ENCODE measurements at places on chromosomes 7 and 10.
A peak's percentile ranks its signal among the peaks of the same experiment; 100 is the strongest.

- no peak for DNase-seq
Measured at GRCh38 chr10:117355072-117355471, 20.2 kb downstream of the PDZD8 start.

DNA sequence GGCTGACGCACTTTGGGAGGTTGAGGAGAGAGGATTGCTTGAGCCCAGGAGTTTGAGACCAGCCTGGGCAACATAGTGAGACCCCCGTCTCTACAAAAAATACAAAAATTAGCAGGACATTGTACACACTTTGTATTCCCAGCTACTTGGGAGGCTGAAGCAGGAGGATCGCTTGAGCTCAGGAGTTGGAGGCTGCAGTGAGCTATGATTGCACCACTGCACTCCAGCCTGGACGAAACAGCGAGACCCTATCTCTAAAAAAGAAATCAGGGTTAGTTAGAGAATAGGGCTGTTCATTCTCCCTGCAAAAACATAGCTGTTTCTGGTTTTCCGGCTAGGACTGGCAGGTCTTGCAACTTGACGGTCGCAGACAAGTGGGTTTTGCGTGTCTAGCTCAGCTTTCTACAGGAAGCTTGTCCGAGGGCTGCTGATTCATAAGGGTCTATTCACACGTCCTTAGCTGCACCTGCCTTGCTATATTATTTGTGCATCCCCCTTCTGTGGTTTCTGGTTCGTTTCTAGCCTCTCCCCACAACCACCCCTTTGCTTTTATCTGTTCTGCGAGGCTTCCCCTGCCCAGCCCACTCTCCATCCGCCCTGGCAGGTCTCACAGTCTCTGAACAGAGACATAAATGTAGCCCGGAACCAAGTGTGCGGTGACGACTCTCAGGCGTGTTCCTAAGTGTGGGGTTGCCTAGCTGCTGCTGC is 10.7 kb downstream of the AMZ1 start:
- peak; percentile 39 for DNase-seq

DNA sequence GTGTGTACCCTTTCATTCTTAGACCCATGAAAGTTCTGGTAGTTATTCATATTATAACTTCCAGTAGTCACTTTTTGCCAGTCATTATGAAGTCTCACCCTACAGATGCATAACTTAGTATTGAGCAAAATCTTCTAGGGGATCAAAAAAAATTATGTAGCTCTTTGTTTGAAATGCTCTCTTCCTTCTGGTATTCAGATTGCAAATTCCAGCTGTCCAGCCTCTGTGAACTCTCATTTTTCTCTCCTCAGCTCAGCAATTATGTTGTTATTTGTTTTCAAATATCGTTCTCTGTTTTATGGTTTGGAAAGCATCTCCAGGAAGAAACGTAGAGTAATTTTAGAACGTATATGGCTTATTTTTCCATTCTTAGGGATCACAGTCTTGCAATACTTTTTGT is 442.5 kb downstream of the SEMA3D start:
- no peak for DNase-seq

DNA sequence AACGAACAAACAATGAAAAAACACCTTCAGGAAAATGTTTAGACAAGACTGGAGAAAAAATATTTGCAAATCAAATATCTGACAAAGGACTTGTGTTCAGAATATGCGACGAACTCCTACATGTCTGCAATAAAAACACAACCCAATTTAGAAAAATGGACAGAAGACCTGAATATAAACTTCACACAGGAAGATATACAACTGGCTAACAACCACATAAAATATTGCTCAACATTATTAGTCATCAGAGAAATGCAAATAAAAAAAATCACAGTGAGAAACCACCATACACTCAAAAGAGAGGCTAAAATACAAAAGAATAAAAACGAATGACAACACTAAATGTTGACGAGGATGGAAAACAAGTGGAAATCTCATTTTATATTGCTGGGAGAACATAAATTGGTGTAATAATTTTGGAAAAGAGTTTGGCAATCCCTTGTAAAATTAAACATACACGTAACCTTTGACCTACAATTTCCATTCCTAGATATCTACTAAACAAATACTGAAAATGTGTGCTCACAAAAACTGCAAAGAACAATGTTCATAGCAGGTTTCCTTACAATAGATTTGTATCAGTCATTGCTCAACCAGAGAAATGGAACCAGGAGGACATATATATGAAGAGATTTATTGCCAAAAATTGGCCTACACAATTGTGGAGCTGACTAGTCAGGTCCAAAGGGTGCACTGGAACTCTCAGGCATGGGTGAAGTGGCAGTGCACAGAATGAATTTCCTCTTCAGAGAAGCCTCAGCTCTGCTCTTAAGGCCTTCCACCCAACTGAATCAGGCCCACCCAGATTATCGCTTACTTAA is 82.9 kb upstream of the OGDHL start:
- no peak for DNase-seq

GRCh38 chr7:140509789-140510188 is 30.5 kb upstream of the MKRN1 start:
- DNase-seq = no peak

- no peak for DNase-seq
Measured at GRCh38 chr7:80413383-80413945, 98.4 kb downstream of the GNAT3 start.

DNA sequence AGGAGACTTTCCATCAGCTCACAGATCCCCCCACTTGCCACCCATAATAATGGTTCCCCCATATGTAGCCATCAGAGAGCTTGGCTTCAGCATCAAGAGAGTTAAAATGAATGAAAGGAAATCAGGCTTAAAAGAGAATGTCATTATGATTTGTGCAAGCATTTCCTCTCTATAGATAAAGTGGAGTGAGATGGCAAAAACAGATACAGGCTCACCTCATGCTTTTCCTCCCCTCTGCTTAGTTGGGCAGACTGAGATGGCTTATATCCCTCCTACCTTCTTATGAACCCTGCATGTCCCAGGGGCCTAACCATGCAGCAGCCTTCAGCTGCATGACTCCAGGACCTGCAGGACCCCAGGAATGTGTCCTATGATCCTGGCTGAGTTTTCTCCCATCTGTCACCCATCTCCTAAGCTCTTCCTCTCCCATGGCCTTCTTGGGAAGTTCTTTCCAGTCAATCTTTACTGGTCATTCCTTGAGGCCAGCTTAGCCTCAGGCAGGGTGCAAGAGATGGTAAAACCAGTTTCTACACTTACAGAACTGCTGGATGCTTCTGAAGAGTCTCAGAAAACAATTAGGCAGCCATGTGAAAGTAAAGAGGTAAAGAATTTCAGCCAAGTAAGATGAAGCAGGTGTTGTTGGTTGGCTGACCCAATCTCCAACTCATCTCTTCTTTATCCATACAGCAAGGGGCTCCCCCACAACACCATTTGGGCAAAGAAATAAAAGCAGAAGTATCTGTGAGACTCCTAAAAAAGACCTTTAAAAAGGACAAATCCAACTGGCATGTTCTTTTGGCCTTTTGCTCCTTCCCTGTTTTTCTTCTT is 159.7 kb downstream of the RTKN2 start:
- DNase-seq = peak; percentile 12

DNA sequence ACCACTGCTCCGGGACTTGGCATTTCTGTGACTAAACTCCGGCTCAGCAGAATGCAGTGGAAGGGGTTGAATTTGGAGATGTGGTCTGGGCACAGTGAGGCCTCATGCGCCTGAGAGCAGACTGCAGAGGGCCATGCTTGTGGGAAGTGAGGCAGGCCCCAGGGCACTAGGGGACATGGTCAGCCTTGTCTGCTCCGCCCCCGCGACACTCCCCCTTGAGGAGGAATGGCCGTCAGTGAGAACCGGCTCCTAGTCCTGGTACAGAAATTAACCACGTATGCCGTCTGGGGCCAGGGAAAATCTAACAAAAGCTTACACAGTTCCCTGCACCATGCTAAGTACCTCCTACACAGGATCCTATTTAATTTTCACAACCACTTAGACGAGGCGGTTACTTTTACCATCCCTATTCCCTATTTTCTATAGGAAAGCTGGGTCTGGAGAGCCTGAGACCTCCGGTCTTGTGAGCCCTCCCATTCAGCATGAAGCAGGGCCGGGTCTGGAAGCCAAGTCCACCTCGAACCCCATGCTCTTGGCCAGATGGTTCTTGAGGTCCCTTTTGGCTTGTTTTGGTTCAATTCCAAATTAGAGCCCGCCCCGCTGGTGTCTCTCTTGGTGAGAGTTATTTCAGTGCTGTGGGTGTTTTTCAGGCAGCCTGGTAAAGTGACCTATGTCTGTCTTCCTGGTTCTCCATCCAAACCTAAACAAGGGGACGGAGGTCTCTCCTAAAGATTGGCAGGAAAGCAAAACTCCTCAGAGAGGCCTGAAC is 87.7 kb upstream of the PITRM1 start:
- DNase-seq = no peak

DNA sequence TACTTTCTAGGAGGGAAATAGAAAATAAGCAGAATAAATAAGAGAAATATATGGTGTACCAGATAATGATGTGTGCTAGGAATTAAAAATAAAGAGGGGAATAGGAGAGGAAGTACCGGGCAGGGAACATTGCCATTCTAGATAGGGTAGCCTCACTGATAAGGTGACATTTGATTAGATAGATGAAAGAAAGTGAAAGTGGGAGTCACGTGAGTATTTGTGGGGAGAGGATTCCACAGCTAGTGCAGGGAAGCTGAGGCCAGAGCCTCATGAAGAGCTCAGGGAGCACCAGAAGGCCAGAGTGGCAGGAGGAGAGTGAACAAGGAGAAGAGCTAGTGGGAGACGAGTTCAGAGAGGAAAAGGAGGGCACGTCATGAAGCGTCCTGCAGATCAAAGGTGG is 49.1 kb downstream of the CDHR3 start:
- no peak for DNase-seq

GRCh38 chr7:54704851-54705250 is 54.2 kb downstream of the SEC61G start:
- no peak for DNase-seq

DNA sequence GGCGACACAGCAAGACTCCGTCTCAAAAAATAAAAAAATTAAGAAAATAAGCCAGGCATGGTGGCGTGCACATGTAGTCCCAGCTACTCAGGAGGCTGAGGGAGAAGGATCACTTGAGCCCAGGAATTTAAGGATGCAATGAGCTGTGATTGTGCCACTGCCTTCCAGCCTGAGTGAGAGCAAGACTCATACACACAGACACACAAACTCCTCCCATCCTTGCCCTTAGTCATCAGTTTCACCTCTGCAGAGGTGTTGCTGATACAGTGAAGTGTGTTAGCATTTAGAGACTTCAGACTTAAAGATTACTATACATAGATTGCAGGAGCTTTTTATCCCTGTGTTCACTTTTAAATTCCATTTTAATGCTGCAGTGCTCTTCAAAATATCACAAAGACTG is 5.5 kb upstream of the H2AZ2 start:
- DNase-seq = no peak
